Uterine smooth muscle cell (primary cell): ENCODE measurements at places on chromosomes 4 and X. TPM values are rescaled to one million over a fixed set of nuclear protein-coding genes. Genes with fewer than 3 reads are reported as not detected.

TASL gene
- not detected in 2 replicates for total RNA-seq

POU4F2 gene
- not detected in 2 replicates for total RNA-seq

DMP1 gene
- not detected in 2 replicates for total RNA-seq

GLRB gene
- 15.4 and 18.9 TPM in 2 replicates for total RNA-seq

NEIL3 gene
- 6.7 and 14.6 TPM in 2 replicates for total RNA-seq

OSTC gene
- total RNA-seq: 266 and 348 TPM in 2 replicates

FAM184B gene
- total RNA-seq: under 0.01 TPM in 1 of 2 replicates, not detected in the other

ARHGEF6 gene
- total RNA-seq: 9.4 and 12.5 TPM in 2 replicates
